Breast epithelium (tissue), 4 donors: ENCODE measurements at places on chromosomes 2 and 18. TPM values are rescaled to one million over a fixed set of nuclear protein-coding genes. Genes with fewer than 3 reads are reported as not detected.

DNA sequence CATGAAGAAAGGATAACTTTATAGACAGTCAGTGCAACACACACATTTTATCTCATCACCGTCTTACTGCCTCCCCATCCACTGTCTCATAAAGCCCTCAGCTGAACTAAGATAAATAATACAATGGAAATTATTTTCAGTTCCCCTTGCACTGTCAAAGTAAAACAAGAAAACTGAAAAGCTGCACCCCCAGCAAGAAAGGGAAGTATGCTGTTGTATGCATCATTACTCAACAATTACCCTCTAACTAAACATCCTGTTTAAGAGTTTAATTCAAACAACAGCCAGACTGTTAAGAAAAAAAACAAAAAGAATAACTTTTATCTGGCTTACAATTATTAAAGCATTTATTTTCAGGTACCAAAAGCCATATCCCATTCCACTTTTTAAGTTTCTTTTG, 25.0 kb downstream of the MPPE1 start:
- H3K4me1 ChIP-seq, result no peaks in the 10 kb centered on the region
- H3K27ac ChIP-seq, result no peak overlapping the region
- H3K36me3 ChIP-seq, result no peaks in the 10 kb centered on the region
- no peak for DNase-seq

DNA sequence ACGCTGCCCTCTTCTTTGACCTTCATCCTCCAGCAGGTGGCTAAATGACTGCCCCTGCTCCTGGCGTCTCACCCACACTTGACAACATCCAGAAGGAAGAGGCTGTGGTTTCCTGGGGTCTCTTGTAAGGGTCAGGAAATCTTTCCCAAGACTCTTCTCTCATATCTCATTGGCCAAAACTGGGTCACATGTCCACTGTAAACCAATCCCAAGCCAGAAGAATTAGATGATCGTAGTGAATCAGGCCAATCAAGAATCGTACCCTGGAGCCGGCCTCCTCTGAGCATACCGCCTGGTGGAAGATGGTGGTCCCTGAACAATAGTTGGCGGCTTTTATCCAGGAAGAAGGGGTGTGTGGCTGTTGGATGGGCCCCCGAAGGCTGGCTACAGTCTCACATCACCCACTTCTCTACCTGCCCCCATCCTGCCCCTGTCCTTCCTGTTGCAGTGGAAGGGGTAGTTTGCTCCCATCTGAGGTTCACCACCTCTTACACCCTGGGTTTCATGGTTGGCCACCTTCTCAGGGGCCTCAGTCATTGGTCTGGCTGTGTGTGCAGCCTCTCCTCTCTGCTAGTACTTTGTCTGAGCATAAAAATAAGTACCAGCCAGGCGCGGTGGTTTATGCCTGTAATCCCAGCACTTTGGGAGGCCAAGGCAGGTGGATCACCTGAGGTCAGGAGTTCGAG, 3.8 kb downstream of the SAG start:
- H3K27me3 ChIP-seq, result no peaks in the 10 kb centered on the region
- no peak for DNase-seq
- no peak overlapping the region for H3K4me3 ChIP-seq
- H3K36me3 ChIP-seq, result no peaks in the 10 kb centered on the region
- no peak overlapping the region for H3K27ac ChIP-seq
- H3K4me1 ChIP-seq, result no peaks in the 10 kb centered on the region

GRCh38 chr18:62566199-62566598, 43.4 kb downstream of the ZCCHC2 start:
- H3K27me3 ChIP-seq, result no peaks in the 10 kb centered on the region
- H3K27ac ChIP-seq, result no peak overlapping the region
- no peaks in the 10 kb centered on the region for H3K4me1 ChIP-seq
- H3K36me3 ChIP-seq, result no peaks in the 10 kb centered on the region
- H3K4me3 ChIP-seq, result no peak overlapping the region
- no peak for DNase-seq

- H3K36me3 ChIP-seq, result no peaks in the 10 kb centered on the region
- no peaks in the 10 kb centered on the region for H3K4me1 ChIP-seq
- H3K4me3 ChIP-seq, result no peak overlapping the region
- no peak for DNase-seq
- H3K27me3 ChIP-seq, result no peaks in the 10 kb centered on the region
- peak overlapping the region; percentile 44 for H3K27ac ChIP-seq
Measured at GRCh38 chr2:152493945-152494528, 159.1 kb downstream of the FMNL2 start.

DNA sequence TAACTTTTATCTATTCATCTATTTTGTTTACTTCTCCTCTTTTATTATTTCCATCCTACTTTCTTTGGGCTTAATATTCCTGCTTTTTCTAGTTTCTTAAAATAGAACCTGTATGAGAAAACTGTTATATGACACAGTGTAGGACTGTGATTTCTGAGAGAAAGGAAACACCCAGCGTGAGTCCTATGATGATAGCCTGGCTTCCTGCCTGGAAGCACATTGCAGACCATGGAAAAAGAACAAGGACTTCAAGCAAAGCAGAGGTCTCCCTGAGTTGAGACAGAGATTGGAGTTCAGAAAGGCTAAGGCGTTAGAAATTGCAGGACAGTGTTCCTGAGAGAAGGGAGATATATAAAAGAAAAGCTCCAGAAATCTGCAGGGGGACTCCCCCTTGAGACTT, 7.8 kb downstream of the RBM44 start:
- no peak for DNase-seq
- H3K4me1 ChIP-seq, result no peaks in the 10 kb centered on the region
- no peak overlapping the region for H3K4me3 ChIP-seq
- no peaks in the 10 kb centered on the region for H3K27me3 ChIP-seq
- no peak overlapping the region for H3K27ac ChIP-seq

- H3K27ac ChIP-seq, result peak overlapping the region; percentile 81
- H3K36me3 ChIP-seq, result no peaks in the 10 kb centered on the region
- no peak overlapping the region for H3K4me3 ChIP-seq
- no peak for DNase-seq
Measured at GRCh38 chr2:72116081-72116533, 31.6 kb downstream of the CYP26B1 start.

DNA sequence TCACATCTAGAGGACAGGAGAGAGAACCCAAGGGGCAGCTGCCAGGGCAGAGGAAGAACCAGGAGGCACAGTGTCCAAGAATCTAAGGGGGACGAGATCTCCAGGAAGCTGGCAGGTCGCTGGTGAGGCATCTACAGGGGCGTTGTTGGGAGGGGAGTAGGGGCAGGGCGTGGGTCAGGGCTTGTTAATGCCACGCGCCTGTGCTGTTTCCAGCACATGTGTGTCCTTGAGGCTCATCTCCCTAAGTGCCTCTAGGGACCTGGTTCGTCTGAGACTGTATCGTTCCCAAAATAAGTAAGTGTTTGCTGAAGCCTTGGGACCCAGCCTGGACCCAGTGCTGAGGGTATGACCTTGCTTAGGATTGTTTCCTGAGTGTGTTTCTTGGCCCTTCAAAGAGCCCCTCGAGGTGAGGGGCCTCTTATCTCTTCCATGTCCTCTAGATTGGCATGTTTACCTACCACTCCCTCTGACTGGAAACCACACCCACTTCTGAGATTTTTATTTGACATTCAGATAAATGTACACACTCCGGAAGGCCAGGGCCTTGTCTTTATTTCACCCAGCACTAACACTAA, 22.2 kb downstream of the HK2 start:
- H3K36me3 ChIP-seq, result no peaks in the 10 kb centered on the region
- H3K4me1 ChIP-seq, result peaks cover 16% of the 10 kb centered on the region
- H3K27me3 ChIP-seq, result no peaks in the 10 kb centered on the region
- DNase-seq, result no peak

DNA sequence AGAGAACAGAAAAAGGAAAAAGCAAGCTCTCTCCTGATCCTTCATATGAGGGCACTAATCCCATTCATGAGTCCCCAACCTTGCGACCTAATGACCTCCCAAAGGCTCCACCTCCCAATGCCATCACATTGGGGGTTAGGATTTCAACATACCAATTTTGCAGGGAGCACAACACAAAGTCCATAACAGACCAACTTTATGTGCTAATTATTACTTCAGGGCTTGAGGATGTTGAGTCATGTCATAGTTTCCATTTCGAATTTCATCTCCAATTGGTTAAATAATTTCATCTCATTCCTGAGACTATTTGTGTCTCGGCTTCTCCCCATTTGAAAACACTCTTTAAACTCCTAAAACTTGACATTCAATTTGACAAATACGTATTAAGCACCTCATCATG, 69.9 kb upstream of the KLF7 start:
- no peak for DNase-seq
- no peaks in the 10 kb centered on the region for H3K36me3 ChIP-seq
- H3K27me3 ChIP-seq, result no peaks in the 10 kb centered on the region
- H3K4me3 ChIP-seq, result no peak overlapping the region
- H3K27ac ChIP-seq, result no peak overlapping the region
- H3K4me1 ChIP-seq, result no peaks in the 10 kb centered on the region

- no peak for DNase-seq
- no peaks in the 10 kb centered on the region for H3K27me3 ChIP-seq
- no peaks in the 10 kb centered on the region for H3K36me3 ChIP-seq
- no peak overlapping the region for H3K4me3 ChIP-seq
- H3K4me1 ChIP-seq, result no peaks in the 10 kb centered on the region
Measured at GRCh38 chr18:13158428-13158827, 60.1 kb upstream of the LDLRAD4 start.

DNA sequence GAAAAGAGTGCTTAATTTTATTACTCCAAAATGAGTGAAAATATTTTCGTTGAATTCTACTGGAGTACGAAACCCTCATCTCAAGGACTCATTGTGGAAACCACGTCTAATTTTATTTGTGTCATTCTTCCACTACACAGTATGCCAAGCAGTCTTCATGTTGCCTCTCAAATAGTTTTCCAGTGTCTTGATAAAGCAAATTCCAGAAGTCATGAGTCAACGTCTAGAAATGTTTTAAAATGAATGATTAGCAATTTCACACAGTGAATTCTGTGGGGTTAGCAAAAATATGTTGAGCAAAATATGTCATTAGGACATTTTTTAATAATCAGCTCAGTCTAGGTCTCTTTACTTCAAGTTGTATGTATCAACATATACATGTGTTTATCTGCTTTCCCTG, 865.5 kb downstream of the DSC3 start:
- H3K27me3 ChIP-seq, result no peaks in the 10 kb centered on the region
- no peaks in the 10 kb centered on the region for H3K36me3 ChIP-seq
- no peak for DNase-seq
- H3K4me1 ChIP-seq, result no peaks in the 10 kb centered on the region
- no peak overlapping the region for H3K27ac ChIP-seq

DNA sequence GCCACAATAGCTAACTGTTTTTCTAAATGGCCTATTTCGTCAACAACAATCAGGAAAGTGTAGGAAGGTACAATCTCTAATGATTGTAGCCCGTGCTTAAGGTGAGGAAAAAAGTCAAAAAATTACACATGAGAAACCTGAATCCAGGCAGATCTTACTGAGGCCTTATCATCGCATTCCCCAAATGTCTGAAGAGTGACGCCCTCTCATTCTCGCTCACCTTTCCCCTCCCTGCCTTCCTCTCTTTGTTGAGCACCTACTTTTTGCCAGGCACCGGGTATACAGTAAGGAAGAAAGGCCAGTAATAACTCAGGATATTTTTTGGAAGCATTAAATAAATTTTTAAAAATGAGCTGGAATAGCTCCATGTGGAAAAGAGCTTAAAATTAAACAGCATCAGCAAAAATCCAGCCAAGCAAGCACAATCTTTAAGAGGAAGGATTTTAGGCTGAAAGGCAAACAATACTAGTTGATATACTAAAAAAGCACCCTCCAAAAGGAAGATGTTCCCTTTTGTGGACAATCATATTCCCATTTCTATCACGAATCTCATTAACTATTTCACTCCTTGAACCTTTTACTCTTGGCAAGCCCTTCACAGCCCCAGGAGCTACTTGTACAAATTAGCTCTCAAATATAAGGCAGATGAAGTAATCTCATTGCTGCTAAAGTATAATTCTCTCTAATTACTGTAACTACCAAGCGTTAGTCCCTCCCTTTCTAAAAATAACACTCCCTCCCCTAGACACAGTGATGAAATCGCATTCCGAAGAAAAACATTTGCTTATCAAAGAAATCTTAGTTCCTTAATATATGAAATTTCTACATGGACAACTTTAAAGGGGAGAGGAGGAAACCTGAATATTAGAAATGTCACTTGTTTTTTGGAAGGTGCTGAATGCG, 40.0 kb downstream of the STAT1 start:
- no peaks in the 10 kb centered on the region for H3K4me1 ChIP-seq
- H3K27ac ChIP-seq, result peak overlapping the region; percentile 49
- H3K36me3 ChIP-seq, result peaks cover 3% of the 10 kb centered on the region
- DNase-seq, result no peak
- no peak overlapping the region for H3K4me3 ChIP-seq

DNA sequence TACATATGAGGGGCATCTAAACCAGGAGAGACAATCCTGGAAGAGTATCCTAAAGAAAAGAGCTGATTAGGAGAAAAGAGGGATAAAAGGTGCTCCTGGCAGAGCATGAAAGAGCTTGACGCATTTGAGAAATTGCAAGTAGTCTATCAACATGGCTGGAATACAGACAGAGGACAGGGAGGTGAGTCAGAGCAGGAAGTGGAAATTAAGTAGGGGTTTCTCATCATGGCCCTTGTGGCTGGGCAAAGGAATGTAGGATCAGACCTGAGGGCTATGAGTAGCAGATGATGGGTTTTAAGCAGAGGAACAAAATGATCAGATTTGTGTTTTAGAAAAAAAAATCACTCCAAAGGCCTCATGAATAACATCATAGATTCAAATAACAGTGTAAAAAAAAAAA, 49.2 kb upstream of the UGP2 start:
- no peaks in the 10 kb centered on the region for H3K27me3 ChIP-seq
- no peak for DNase-seq
- no peaks in the 10 kb centered on the region for H3K4me1 ChIP-seq
- no peaks in the 10 kb centered on the region for H3K36me3 ChIP-seq

DNA sequence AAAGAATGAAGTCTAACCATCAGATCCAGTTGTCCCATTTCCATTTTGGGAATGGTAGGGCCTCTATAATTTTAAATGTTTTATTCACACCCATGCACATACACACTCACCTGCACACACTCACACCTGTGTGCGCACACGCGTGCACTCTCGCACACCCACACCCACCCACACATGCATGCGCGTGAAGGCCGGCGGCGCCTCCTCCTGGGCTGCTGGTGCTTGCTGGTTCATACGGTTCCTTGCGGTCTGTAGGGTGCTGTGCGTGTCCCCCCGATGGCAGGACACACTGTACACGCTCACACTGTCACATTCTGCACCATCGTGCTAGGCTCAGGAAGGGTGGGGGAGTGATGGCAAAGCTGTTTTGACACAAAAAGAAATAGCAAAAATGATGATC, 63.2 kb downstream of the TSHZ1 start:
- H3K4me3 ChIP-seq, result no peak overlapping the region
- DNase-seq, result no peak
- H3K36me3 ChIP-seq, result no peaks in the 10 kb centered on the region
- no peaks in the 10 kb centered on the region for H3K4me1 ChIP-seq
- no peaks in the 10 kb centered on the region for H3K27me3 ChIP-seq

- no peaks in the 10 kb centered on the region for H3K36me3 ChIP-seq
- H3K4me1 ChIP-seq, result no peaks in the 10 kb centered on the region
- no peak overlapping the region for H3K27ac ChIP-seq
- no peak for DNase-seq
Measured at GRCh38 chr2:217626926-217627325, 375.9 kb downstream of the TNS1 start.

FOXI3 gene
- not detected for total RNA-seq

EMX1 gene
- total RNA-seq, result not detected

FMNL2 gene
- 36.1 TPM for total RNA-seq

CROCC2 gene
- 0.33 TPM for total RNA-seq
